ENCODE measurements at places on chromosomes 3 and 15. TPM values are rescaled to one million over a fixed set of nuclear protein-coding genes. Genes with fewer than 3 reads are reported as not detected.

The SMCO1 gene
- not detected for total RNA-seq

The OXTR gene
- total RNA-seq: 0.08 TPM

DNA sequence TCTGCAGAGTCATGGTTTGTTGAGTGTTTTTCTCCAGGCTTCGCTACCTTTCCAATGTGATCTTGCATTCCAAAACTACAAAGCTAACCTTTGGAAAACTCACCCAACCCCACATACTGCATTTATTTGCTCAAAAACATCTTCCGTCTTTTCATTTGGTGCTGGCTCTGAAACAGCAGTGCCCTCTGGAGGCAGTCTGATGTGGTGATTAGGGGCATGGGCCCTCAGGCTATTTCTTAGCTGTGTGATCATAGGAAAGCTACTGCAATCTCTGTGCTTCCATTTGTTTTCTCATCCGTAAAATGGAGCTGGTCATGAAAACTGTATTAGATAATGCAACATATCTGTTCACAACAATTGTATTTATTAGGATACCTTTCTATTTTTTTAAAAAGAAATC lies 47.0 kb downstream of the MTHFS start:
- no peaks in the 10 kb centered on the region for H3K27me3 ChIP-seq
- no peaks in the 10 kb centered on the region for H3K36me3 ChIP-seq
- H3K27ac ChIP-seq: no peak overlapping the region
- no peak overlapping the region for H3K4me3 ChIP-seq
- no peaks in the 10 kb centered on the region for H3K4me1 ChIP-seq

GRCh38 chr3:82145742-82146141 lies 384.3 kb upstream of the GBE1 start:
- no peak overlapping the region for H3K27ac ChIP-seq
- H3K36me3 ChIP-seq: no peaks in the 10 kb centered on the region
- no peaks in the 10 kb centered on the region for H3K4me1 ChIP-seq
- no peaks in the 10 kb centered on the region for H3K27me3 ChIP-seq

- no peak overlapping the region for H3K4me3 ChIP-seq
- H3K27ac ChIP-seq: no peak overlapping the region
- no peak for DNase-seq
- H3K4me1 ChIP-seq: no peaks in the 10 kb centered on the region
These were observed 33.4 kb downstream of the ZXDC start for GRCh38 chr3:126442094-126442855.

GRCh38 chr3:115913069-115913686 lies 289.9 kb downstream of the GAP43 start:
- DNase-seq: no peak
- no peak overlapping the region for H3K4me3 ChIP-seq
- H3K27ac ChIP-seq: no peak overlapping the region
- no peaks in the 10 kb centered on the region for H3K27me3 ChIP-seq
- H3K4me1 ChIP-seq: no peaks in the 10 kb centered on the region

Measured in suprapubic skin (tissue), 4 donors.